ENCODE measurements at places on chromosomes 6 and 20.

- DNase-seq, result no peak
These were observed 22.7 kb upstream of the ZDHHC14 start for GRCh38 chr6:157358287-157358686.

- peak; percentile 15 for DNase-seq
These were observed 11.4 kb upstream of the TSPYL4 start for GRCh38 chr6:116265041-116265829.

- DNase-seq, result no peak
These were observed 5.2 kb downstream of the SLC35D3 start for GRCh38 chr6:136927292-136927691.

DNA sequence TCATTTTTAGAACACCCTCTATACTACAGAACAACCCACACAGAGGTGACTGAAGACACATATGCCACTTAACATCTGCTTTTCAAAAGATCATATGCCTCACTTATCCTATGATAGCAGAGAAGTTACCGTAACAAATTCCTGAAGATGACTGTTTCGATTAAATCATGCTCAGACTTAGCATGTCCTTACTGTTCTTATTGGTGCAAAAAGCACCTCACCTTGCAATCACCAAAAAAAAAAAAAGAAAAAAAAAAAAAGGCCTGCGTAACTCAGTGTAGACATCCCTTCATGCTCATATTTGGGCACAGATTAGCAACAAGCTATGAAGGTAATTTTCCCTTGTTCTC, 17.7 kb upstream of the DST start:
- DNase-seq, result no peak

GRCh38 chr6:168851460-168852375, 401.9 kb downstream of the THBS2 start:
- DNase-seq, result no peak

GRCh38 chr6:43192911-43193310, 10.9 kb downstream of the CUL9 start:
- no peak for DNase-seq

GRCh38 chr6:112038268-112038667, 15.6 kb upstream of the CCN6 start:
- no peak for DNase-seq

GRCh38 chr6:36642913-36643817, 35.3 kb upstream of the CDKN1A start:
- DNase-seq, result no peak

GRCh38 chr6:16092140-16092539, 36.7 kb upstream of the MYLIP start:
- DNase-seq, result no peak

DNA sequence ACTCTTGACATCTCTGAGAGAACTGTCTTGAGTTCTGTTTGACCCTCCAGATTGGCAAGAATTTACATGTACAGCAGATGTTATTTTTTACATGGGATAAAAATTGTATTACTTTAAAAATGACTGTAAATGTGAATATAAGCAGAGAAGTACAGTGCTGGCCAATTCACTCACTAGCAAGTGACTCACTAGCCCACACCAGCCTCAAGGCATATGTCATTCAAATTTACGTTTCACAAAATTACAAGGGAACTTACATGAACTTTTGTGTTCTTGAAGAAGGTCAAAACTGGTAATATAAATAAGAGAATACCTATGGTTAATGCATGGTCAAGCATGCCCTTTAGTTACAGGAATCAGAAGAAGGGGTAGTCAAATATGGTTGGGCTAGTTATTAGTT, 54.0 kb upstream of the HMGCLL1 start:
- DNase-seq, result no peak

DNA sequence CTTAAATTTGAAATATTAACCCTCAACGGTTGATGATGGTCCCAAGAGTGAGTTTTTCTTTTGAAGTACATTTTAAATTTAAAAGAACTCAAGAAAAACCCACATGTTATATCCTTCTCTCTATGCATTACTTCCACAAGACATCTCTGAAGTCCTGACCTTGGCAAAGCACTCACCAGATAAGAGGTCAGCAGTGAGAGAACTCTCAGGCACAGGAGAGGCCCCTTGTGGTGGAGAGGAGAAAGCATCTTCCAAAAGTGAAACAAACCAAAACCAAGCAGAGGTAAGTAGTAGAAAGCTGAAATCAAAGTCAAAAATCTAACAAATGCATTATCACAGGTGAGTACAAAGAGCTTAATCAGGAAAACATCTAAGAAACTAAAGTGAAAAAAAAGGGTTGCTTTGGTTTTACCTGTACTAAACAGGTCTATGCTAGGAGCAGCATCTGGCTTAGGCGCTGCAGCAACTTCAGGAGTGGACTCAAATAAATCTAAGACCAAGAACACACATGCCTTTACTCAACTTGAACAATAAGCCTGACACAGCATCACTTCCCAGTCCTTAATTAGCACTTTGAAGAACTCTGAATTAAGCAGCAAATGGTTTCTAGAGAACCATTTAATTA, 80.5 kb downstream of the PRSS35 start:
- DNase-seq, result no peak

DNA sequence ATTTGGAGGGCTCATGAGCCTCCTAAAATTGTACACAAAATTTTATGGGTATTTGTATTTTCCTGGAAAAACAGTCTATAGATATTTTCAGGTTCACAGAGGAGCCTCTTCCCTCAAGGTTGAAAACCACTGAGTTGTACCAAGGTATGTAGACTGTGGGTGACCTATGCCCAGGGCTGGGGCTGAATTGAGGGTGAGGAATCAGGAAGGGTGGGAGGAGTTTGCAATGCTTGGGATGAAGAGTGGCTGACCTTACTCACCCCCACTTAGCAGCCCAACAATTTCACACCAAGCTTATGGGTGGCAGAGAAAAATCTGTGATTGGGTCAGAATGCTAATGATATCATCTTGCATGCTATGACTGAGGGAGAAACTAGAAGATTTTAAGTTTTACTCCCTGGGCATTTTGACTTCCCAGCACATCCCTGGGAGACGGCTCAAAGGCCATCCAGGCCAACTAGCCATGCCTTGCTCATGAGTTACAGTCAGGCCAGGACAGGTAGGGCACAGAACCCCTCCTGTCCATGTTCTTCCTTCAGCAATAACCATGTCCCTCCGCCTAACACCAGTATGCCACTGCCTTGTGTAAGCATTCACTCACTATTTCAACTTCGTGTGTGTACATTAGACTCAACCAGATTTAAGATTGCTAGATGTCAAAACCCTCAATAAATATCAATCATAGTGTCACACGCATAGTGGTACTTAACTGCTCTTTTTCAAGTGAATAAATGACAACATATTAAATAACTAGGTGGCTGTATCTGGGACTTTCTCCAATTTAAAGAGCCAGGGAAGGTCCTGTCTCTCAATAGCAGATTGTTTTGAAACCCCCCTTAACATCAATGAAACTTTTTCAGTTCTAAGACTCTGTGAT, 16.6 kb downstream of the ADTRP start:
- no peak for DNase-seq

DNA sequence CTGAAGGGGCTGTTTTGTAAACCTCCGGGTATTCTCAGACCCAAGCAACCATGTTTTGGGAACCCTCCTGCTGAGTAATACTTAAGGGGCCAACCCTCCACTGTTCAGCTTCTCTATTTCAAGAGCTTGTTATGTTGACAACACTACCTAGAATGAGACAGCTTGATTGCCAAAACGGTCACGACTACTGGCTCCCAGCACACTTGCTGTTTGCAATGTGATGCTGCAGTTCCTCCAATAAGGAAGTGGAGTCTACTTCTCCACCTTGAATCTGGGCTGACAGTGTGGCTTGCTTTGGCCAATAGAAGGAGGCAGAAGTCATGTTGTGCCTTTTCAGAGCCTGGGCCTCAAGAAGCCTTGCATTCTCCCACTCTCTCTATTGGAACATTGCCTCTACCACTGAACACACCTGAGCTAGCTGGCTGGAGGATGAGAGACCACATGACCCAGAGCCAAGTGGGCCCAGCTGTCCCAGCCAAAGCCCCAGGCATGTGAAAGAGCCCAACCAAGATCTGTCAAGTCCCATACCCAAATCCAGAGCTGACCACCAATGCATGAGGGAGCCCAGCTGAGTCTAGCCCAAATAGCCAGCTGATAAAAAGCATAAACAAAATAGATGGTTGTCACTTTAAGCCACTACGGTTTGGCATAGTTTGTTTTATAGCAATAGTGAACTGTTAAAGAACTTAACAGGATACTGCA, 108.0 kb downstream of the PRND start:
- no peak for DNase-seq

DNA sequence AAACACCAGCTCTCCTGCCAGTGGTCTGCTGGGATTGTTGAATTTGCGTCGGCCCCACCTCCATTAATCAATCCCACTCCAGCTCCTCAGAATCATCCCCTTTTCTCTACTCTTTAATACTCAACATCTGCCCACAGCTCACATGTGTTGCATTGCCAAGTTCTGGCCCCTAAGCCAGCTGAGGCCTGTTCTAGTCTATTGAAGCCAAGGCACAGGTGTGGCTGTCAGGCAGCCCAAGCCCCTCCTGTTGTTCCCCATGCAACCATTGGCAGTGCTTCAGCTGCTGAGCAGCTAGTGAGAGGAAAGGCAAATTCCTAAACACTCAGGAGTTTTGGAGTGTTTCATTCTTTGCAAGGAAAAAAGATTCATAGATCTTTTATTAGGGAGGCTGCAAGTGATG, 128.0 kb upstream of the NT5E start:
- DNase-seq, result no peak

DNA sequence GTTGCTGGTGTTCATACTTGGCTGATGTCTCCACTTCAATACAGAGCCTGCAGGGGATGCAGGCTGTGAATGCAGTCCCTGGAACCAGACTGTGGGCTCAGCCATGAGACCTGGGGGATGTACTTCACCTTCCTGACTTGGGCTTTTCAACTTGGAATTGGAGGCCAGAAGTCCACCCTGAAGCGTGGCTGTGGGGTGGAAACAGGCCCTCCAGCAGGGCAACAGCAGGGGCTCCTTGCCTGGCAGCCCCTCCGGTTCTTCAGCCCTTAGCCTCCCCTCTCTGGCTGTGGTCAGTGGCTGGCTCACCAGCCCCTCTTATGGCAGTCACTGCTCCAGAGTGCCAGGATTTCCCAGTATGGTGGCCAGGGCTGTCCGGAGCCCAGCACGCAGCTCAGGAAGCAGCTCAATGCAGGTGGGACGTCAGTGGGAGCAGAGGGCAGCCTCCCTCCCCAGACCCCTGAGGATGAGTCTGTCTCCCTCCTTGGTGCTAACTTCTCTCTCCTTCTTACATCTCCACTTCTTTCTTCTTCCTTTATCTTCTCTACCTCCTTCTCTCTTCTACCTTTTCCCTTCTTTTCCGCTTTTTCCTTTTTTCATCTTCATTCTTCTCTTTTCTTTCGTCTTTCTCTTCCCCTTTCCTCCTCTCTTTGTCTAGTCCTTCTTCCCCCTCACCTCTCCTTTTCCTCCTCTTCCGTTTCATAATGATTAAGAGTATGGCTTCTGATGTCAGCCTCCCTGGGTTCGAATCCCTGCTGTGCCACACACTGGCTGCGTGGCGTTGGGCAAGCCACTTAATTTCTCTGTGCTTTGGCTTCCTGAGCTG, 45.3 kb downstream of the SLC52A3 start:
- DNase-seq, result no peak

- no peak for DNase-seq
These were observed 25.4 kb downstream of the ZKSCAN8 start for GRCh38 chr6:28167068-28167467.

DNA sequence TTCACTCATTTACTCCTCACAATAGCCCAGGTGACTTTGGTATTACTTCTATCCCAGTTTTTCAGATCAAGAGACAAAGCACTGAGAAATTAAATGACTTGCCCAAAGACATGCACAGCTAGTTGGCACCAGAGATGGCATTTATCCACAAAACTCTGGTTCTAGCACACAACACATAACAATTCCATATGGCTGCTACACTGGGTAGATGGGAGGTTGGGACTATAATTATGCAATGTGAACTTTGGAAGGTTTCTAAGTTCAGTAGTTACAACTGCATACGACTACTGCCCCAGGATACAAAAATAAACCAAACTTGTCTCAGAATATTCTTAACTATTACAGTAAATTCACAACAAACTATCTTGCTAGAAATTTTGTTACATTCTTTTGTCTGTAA, 54.2 kb upstream of the MLIP start:
- no peak for DNase-seq

- no peak for DNase-seq
These were observed 1.0 kb downstream of the MRPS26 start for GRCh38 chr20:3046677-3047462.

DNA sequence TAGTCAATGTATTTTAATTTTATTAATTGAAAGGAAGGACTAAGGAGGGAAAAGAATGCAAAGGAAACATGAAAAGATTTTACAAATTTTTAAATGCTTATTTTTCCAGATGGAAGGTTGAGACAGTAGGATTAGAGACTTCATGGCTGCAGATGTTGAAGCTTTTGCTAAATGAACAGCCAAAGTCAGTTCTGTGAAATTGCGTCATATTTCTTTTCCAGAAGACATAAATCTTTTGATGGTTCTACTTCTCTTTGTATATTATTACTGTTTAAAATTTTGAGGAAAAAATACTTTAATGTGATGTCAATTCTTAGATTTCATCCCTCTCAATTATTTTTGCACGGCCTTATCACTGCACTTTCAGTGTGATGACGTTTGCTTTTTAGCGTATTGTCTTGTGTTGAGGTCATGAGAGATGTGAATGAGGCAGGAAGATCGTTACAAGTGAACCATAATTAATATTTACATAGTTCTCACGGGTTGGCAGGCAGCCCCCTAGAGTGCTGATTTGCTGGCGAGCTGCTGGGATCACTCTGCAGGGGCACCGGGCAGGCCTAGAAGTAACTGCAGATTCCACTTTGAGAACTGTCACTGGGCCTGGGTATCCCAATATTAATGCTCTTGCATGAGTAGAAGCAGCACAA, 158.1 kb downstream of the TBXT start:
- no peak for DNase-seq

DNA sequence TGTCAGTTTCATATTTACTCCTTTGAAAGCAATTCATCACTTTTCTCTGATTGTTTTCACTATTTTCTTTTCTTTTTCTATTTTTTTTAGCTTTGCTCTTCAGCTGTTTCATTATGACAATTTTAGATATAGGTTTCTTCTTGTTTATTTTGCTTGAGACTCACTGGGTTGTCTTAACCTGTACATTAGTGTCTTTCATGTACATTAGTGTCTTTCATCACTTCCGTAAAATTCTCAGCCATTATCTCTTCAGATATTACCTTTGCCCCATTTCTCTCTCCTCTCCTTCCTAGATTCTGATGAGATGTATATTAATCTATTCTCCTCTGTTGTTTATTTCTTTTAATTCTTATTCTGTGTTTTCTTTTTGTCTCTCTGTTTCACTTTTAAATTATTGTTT, 14.5 kb upstream of the TBPL1 start:
- DNase-seq, result no peak

GRCh38 chr6:35419417-35419816, 32.7 kb upstream of the FANCE start:
- no peak for DNase-seq

All from stimulated activated CD8-positive, alpha-beta memory T cell treated with anti-CD3 and anti-CD28 coated beads, Interleukin-15, amount 100 ng/mL, for 48 hours (primary cell).